ENCODE measurements at places on chromosomes 16 and 17. TPM values are rescaled to one million over a fixed set of nuclear protein-coding genes. Genes with fewer than 3 reads are reported as not detected.

DNA sequence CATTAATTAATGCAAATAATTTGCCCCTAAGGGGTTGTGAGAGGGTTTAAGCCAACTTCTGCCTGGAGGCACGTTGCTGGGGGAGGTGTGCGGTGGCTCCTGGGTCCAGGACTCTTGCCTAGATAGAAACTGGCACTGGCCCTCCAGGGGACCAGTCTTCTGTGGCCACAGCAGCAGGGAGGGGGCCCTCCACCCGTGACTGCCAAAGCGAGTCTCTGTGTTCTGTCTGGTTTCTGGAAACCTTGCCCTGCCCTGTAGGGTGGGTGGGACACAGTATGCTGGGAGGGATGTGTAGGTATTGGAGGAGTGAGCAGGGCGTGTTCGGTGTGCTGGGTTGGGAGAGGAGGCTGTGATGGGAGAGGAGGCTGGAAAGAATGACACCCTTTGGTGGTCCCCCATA is 78.8 kb downstream of the TBC1D16 start:
- H3K27me3 ChIP-seq, result no peaks in the 10 kb centered on the region
- no peak for DNase-seq
- H3K4me1 ChIP-seq, result peaks cover 16% of the 10 kb centered on the region
- no peak overlapping the region for H3K27ac ChIP-seq

The PRR29 gene
- total RNA-seq, result 1.9 TPM

- H3K4me3 ChIP-seq, result no peak overlapping the region
- H3K4me1 ChIP-seq, result no peaks in the 10 kb centered on the region
- no peaks in the 10 kb centered on the region for H3K27me3 ChIP-seq
- peaks cover 31% of the 10 kb centered on the region for H3K36me3 ChIP-seq
- DNase-seq, result no peak
Observed at GRCh38 chr16:84068783-84069462, 26.3 kb upstream of the SLC38A8 start.

The TMEM100 gene
- 4.9 TPM for total RNA-seq
